ENCODE measurements at places on chromosomes 6 and 20. TPM values are rescaled to one million over a fixed set of nuclear protein-coding genes. Genes with fewer than 3 reads are reported as not detected.

The TNNC2 gene
- total RNA-seq = not detected

The ABHD16B gene
- not detected for total RNA-seq

The NKAIN4 gene
- total RNA-seq = not detected

The NXT1 gene
- total RNA-seq = 45.7 TPM

The PRSS16 gene
- total RNA-seq = 5.3 TPM

The IL17F gene
- 12.3 TPM for total RNA-seq

The TSHZ2 gene
- total RNA-seq = 29.3 TPM

Data from activated T-cell treated with anti-CD3 and anti-CD28 coated beads, Interleukin-2, amount 50 U/mL, for 72 hours (primary cell).